ENCODE measurements at places on chromosomes 1 and 21.

- DNase-seq, result no peak
These were observed 155.9 kb upstream of the RUNX1 start for GRCh38 chr21:35204850-35205541.

DNA sequence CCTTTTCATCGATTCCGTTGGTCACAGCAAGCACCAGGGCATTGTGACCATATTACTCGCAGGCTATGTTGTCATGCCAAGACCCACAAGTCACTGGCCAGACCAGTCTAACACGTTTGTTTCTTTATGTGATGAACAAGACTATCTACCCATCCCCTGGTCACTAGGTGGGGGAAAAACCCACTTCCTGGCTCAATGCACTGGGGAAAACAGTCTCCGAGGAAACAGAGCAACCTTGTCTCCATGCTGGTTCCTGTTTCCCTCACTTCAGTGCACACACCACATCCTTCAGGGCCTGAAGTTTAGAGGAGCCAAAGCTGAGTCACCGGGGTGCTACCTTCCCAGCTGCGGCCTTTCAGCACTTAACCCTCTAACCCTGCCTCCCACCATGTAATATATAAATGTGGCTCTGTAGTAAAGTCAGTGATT, 20.9 kb downstream of the ERICH3 start:
- DNase-seq, result no peak

DNA sequence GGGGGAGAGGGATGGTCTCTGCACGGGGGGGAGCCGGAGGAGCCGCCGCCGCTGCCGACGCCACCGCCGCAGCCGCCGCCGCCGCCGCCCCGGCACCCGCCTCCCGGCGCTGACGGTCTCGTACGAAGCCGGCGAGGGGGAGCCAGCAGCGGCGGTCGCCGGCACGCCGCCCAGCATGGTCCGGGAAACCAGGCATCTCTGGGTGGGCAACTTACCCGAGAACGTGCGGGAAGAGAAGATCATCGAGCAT, 311 bp downstream of the SPEN start:
- DNase-seq, result no peak

GRCh38 chr1:8629241-8630091, 188.0 kb downstream of the RERE start:
- no peak for DNase-seq

GRCh38 chr1:151661751-151662150, 49.9 kb downstream of the SNX27 start:
- DNase-seq, result no peak

- no peak for DNase-seq
These were observed 26.5 kb downstream of the LRRC38 start for GRCh38 chr1:13487143-13487868.

DNA sequence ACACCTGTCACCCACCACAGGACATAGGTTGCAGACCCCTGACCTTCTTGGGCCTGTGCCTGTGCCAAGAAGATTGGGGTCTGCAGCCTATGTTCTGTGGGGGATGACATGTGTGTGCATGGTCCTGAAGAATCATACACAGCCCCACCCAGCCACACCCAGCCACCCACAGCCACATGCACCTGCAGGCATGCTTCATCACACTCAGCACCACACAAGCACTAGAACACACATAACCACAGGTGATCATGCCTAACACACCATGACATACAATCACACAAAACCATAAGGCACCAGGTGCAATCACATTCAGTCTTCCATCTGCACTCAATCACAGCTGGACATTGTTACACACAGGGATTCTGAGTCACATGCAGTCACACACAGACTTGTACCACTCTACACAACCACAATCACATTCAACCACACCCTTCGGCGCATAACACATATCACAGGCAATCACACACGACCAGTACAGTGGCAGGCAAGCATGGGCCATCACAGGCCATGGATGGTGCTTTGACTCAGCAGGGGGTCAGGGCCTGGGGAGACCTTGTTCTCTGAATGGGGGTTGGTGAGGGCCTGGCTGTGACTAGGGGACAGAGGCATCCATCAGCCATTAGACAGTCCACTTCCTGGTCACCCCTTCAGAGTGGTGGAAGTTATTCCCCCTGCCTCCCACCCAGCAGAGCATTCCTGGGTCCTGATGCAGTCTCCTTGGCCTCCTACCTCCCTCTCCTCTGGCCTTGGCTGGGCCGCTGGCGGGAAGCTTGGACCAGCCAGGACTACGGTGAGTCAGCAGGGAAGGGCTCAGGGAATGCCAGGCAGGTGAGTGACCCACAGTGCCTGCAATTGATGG, 44.3 kb upstream of the EPS8L3 start:
- DNase-seq, result no peak

All from stimulated activated CD4-positive, alpha-beta T cell treated with anti-CD3 and anti-CD28 coated beads, Interleukin-12 subunit alpha, Interleukin-12 subunit beta, amount 100 ng/mL, for 24 hours (primary cell).